Temporal lobe (tissue), 4 donors: ENCODE measurements at places on chromosomes 16 and 17. TPM values are rescaled to one million over a fixed set of nuclear protein-coding genes. Genes with fewer than 3 reads are reported as not detected.

The LRRC37A gene
- 3.0 TPM for total RNA-seq

The CMTM2 gene
- 0.25 TPM for total RNA-seq

The CCL13 gene
- 0.74 TPM for total RNA-seq

The STH gene
- total RNA-seq = 2.5 TPM

The CEP295NL gene
- 1.7 TPM for total RNA-seq

The PTX4 gene
- total RNA-seq = not detected
